ENCODE measurements at places on chromosomes 12 and 14.

GRCh38 chr14:51145246-51145645, 50.3 kb upstream of the TRIM9 start:
- no peak for DNase-seq

- no peak for DNase-seq
Measured at GRCh38 chr12:86634456-86635410, 378.5 kb upstream of the MGAT4C start.

DNA sequence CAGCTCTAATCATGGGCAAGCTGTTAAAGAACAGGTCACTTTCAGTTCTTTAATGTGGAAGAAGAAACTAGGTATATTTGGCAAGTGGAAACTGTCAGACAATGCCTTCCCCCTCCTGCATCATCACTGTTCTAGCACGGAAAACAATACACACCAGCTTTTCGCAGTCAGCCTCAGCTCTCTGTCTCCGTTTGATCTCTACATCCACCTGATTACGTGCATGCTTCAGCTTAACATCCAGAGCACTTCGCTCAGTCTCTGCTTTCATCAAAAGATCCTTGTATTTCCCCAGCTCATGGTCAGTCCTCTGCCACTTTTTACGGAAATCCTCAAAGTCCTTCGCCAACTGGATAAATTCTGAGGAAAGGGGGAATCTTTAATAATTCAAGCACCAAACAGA, 19.0 kb downstream of the RACGAP1 start:
- DNase-seq: no peak

GRCh38 chr12:27960821-27961220, 11.7 kb downstream of the PTHLH start:
- DNase-seq: no peak

GRCh38 chr12:55068416-55069010, 48.7 kb downstream of the NEUROD4 start:
- DNase-seq: peak; percentile 74

DNA sequence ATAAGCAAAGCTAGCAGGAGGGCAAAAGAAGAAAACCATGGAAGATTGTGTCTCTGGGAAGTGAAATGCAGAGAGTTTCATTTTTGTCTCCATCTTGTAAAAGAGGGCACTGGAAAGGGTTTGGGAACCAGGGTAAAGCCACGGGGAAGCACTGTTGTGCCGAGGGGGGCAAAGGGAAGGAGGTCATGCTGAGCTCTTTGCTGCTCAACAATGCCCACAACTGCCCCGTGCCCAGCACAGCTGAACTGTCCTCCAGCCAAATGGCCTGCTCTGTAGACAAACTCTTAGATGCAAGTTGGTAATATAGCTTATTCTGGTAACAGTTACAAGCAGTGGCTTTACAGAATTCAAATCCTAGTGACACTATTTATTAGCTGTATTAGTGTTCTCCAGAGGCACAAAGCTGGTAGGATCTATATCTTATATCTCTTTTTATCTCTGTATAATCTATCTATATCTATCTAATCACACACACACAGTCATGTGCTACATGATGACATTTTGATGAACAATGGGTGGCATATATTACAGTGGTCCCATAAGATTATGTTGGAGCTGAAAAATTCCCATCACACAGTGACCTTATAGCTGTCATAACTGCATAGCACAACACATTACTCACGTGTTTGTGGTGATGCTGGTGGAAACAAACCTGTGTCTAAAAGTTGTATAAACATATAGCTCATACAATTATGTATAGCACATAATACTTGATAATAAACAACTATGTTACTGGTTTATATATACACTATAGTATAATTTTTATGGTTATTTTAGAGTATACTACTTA, 203.4 kb upstream of the DDHD1 start:
- no peak for DNase-seq

- no peak for DNase-seq
Measured at GRCh38 chr12:22610131-22610530, 14.8 kb upstream of the ETNK1 start.

DNA sequence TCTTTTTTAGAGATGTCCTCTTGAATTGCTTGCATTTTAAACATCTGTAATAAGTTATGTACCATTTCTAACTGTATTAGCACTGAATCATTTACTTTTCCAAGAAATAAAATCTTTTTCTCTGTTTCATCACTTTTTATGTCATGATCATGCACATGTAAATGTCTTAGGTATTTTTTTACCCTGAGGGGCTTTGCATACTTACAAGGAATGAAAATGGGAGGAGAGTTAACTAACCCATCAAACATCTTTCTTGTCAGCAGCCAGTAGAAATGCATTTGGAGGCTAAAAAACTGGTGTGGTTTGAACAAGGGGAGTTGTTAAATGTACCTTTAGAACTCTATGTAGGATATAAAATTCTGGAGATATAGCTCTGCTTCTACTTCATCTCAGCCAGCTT, 1080.3 kb downstream of the GALC start:
- no peak for DNase-seq

- no peak for DNase-seq
Measured at GRCh38 chr14:61746881-61747280, 15.3 kb upstream of the SNAPC1 start.

- no peak for DNase-seq
Measured at GRCh38 chr14:101476258-101476915, 84.9 kb upstream of the DIO3 start.

- no peak for DNase-seq
Measured at GRCh38 chr14:104235686-104236085, 97.3 kb downstream of the KIF26A start.

DNA sequence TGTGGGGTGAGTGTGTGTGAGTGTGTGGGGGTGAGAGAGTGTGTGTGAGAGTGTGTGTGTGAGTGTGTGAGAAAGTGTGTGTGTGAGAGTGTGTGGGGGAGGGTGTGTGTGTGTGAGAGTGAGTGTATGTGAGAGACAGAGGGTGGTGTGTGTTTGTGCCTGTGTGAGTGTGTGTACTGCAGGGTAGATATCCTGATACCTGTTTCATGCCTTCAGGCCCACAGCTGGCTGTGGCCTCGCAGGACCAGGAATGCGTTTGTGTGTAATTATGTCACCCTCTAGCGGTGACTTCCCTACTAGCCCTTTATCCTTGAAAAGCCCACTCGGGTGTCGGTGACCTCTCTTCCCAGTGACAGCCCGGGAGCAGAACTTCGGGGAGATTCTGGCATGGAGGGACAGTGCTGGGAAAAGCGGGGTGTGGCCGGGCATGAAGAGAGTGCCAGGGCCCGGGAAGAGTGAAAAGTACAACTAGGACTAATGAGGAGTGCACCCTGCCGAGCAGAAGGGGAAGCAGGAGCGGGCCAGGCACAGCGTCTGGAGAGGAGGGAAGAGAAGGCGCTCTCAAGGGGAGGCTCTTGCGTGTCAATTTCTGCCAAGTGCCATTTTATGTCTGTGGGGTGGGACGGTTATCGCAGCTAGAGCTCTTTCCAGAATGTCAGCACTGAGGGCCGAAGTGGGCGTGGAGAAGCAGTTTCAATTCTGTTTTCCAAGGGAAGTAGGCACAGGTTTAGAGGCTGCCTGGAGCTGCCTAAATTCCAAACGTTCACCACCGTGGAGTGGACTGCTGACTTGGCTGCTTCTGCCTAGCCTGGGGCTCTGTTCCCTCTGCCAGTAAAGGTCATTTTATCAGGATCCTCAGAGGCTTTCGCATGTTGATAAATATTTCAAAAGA, 11.0 kb upstream of the FBXL14 start:
- peak; percentile 76 for DNase-seq

- peak; percentile 97 for DNase-seq
Measured at GRCh38 chr12:78209846-78210505, 379.3 kb downstream of the NAV3 start.

GRCh38 chr12:49909356-49909755, 5.7 kb upstream of the FAIM2 start:
- no peak for DNase-seq

GRCh38 chr14:53608369-53608768, 348.3 kb downstream of the BMP4 start:
- no peak for DNase-seq

DNA sequence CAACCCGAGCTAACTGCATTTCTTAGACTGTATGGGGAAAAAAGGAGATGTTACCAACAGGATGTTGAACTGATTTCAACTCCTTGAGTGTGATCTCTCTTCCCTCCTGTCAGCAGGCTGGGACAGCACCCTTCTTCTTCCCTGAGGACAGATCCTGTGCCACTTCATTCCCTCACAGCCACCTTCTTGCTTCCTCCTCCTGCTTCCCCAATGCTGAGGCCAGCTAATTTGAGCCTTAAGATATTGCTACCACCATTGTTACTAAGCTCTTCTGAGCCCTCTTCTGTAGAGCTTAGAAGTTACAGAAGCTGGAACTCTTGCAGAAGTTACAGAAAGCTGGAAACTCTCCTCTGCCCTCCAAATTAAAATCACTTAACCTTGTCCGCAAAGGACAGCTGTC, 88.8 kb downstream of the SPTSSA start:
- no peak for DNase-seq

GRCh38 chr12:18382236-18382885, 121.0 kb downstream of the PIK3C2G start:
- DNase-seq: no peak

- DNase-seq: no peak
Measured at GRCh38 chr12:1503281-1503711, 91.1 kb downstream of the FBXL14 start.

GRCh38 chr14:94598816-94599655, 13.2 kb upstream of the SERPINA3 start:
- DNase-seq: peak; percentile 55

GRCh38 chr12:53956914-53957536, 2.3 kb downstream of the HOXC12 start:
- DNase-seq: no peak

- no peak for DNase-seq
Measured at GRCh38 chr14:33986804-33987203, 35.9 kb upstream of the EGLN3 start.

DNA sequence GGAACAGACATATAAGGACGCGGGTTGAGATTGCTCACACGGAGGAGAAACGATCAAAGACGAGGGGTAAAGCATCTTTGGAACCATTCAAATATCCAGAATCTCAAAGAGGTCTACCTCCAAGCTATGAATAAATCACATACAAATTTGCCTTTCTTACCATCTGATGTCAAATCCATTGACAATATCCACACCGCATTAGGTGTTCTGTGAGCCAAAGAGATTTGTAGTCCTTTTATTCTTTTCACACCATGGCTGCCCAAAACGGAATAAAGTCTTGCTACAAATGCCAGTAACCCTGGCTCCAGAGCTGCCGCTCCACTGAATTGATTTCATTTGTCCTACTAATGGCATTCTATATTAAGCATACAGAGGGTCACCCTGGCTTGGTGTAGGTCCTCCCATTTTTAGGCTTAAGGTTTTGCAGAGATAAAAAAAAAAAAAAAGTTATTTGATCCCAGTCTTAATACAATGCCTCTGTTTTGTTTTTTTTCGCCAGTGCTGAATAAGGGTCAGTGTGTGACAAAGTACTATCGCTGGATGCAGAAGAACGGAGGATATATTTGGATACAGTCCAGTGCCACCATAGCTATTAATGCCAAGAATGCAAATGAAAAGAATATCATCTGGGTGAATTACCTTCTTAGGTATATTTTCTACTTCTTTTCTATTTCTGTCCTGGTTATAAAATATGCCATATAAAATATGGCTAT, 157.3 kb downstream of the EGLN3 start:
- no peak for DNase-seq

DNA sequence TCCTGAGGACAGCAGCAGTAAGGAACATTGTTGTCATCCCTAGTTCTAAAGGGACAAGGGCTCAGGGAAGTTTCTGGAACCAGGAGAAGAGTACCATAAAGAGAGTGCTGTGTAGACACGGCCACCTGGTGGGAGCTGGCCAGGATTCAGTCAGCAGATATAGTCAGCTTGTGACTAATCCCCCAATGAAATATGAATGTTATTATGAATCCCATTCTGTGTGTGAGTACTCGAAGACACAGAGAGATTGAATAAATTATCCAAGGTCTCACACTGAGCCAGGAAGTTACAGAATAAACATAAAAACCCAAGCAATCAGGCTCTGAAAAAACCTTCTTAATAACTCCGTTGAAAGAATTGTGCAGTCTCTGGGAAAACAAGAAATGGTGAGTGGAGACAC, 1359.5 kb downstream of the AACS start:
- no peak for DNase-seq

DNA sequence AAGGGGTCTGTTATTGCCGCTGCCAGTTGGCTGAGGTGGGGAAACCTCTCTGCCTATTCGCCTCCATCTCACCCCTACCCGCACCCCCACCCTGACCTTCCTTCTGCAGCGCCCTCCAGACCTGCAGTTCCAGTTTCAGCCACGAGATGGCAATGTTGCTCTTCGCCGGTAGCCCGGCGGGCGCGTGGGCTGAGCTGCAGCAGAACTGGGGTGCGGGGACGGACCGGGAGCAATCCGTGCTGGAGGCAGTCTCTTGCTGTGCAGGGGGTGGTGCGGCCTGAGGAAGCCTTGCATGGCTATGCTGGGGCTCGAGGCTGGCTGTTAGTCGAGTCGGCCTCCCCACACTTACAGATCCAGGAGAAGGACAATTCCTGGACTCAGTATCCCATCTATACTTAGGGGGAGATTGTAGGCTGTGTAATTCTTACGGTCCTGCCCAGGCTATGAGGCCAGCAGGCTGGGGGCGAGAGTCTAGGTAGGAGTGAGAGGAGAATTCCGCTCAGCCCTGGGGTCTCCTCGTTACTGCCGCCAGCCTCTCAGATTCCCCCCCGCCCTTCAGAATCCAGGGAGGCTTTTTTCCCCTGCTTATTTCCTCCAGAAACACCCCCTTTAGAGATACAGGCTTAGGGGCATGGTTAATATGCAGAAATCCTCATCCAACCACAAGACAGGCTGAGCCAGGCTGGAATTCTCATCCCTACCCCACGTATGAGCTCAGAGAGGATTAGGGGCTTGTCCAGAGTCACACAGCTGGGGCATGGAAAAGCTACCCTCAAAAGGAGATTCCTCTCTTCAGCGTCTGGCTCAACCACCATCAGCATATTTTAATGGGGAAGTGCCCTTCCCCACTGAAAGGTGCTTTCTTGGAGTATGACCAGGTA, 118.2 kb downstream of the AACS start:
- peak; percentile 83 for DNase-seq

DNA sequence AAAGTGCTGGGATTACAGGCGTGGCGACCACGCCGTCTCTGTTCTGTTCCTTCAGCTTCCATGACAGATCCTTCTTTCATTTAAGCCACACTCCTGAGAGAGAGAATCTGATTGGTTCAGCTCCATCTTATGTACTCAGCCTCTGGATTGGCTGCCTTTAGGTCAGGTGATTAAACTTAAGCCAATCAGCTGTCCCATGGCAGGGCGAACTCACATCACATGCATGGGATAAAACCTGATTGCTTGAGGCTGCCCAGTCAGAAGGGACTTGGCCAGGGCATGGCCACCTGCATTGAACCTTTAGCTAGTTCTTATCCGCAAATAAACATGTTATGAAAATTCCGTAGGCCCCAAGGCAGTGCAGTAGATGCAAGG, 274.2 kb downstream of the SUDS3 start:
- no peak for DNase-seq

DNA sequence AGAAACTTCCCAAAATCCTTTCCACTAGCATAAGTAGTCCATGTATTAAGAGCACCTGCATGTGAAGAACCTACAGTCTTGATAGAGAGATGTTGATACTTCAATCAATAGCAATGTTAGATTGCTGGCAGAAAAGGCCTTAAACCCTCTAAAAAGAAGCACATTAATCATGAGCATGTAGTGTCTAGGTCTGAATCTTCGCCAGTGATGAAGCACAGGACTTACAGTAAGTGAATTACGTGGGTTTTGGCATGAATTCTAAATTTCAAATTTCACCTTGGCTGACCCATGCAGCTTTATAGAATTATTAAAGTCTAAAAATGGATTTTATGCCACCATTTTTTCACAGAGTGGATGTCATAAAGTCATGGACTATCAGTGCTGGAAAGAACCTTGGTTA, 791.6 kb upstream of the NOVA1 start:
- DNase-seq: no peak

GRCh38 chr14:50792051-50792477, 38.9 kb downstream of the NIN start:
- no peak for DNase-seq

Measured in NCI-H345 (cell line).